RCC 7860 (cell line): ENCODE measurements at places on chromosomes 12 and 14.

DNA sequence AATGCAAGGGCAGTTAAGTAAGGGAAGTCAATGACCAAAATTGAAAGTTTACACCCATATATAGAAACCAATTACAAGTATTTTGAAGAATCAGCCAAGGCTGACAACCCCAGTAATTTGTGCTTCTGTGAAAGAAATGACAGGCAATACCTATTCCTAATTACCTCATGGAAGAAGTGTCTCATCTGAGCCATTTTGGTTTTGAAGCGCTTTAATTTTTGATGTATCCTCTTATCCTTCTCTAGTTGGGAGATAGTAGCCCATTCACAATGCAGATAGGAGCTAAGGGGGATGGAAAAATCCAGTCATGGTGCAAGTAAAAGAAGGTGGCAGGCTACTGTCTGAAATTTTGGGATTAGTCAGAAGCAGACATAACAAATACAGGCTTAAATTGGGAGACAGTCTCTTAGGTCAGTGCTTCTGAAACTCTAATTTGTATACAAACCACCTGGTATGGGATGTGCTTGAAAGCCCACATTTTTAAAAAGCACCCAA, 30.4 kb upstream of the SUPT16H start:
- no peak for DNase-seq

- no peak for DNase-seq
These were observed 40.6 kb downstream of the C12orf42 start for GRCh38 chr12:103455020-103455763.

GRCh38 chr14:62943202-62943601, 102.1 kb downstream of the KCNH5 start:
- DNase-seq = no peak

- no peak for DNase-seq
These were observed 34.8 kb downstream of the DEGS2 start for GRCh38 chr14:100124551-100125088.

GRCh38 chr12:19992311-19992710, 376.0 kb upstream of the PDE3A start:
- DNase-seq = no peak

- DNase-seq = no peak
These were observed at the start of gene GALNT16 for GRCh38 chr14:69259527-69260189. TSS of gene GALNT16 (plus strand) at chr14:69260158. CDS start at chr14:69260291, 133 bp downstream.
